Aorta (tissue), 5 donors: ENCODE measurements at places on chromosomes 2 and 18. TPM values are rescaled to one million over a fixed set of nuclear protein-coding genes. Genes with fewer than 3 reads are reported as not detected.
A peak's percentile ranks its signal among the peaks of the same experiment; 100 is the strongest.

The KLHL30 gene
- 9.0 TPM for total RNA-seq

DNA sequence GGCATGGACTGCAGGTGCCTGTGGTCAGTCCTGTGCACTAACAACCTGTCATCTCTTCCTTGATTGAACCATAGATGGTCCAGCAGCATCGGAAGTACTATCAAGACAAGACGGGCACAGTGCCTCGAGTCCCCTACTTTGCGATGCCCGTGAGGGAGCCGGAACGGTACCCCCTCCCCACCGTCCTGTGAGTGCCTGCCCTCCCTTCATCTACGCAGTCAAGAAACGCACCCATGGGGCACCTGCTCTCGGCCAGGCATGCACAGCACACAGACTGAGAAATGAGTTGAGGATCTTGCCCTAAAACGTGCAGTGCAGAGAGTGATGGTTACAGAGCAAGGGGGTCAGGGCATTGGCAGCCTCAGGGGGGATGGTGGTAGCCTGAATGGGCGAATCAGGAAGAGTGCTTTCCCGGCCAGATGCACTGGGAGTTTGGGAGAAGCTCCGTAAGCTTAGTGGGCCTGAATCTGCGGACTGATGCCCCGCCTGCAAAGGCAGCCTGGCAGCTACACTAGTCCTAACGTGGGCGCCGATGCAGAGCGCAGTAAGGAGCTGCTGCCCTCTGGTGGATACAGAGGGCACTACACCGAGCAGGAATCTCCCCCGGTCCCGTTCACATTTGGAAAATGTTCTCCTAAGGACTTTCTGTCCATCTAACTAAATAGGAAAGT is 63.6 kb downstream of the CIB4 start:
- no peaks in the 10 kb centered on the region for H3K36me3 ChIP-seq
- no peaks in the 10 kb centered on the region for H3K4me1 ChIP-seq
- DNase-seq = peak; percentile 79
- no peak overlapping the region for H3K27ac ChIP-seq
- no peaks in the 10 kb centered on the region for H3K27me3 ChIP-seq
- H3K4me3 ChIP-seq = no peak overlapping the region

DNA sequence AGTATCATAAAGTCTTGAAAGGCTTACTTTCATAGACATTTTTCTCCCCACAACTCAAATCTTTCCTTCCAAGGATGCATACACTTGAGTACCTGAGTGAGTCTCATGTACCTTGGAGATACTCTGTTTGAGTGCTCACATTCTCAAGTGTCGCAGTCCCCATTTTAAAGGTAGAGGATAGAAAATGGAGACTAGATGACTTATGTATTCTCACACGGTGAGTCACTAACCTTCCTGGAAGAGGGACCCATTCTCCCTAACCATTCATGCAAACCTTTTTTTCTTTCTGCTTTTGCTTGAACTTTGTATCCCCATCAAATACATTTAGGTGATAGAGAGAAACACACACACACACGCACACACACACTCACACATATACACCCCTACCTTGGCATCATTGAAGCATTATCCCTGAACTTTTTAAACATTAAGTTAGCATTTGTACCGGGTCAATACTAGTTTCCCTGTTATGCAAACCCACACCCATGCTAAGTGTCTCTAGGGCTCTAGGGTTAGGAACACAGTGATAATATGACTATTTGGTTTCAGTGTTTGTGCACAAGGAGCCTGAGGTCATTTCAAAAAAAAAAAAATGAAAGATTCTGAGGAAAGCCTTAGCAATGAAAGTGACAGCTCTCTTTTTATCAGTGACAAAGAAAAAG is 236.2 kb downstream of the IKZF2 start:
- no peak for DNase-seq
- H3K36me3 ChIP-seq = no peaks in the 10 kb centered on the region
- H3K27ac ChIP-seq = no peak overlapping the region

- H3K27me3 ChIP-seq = no peaks in the 10 kb centered on the region
- no peaks in the 10 kb centered on the region for H3K4me1 ChIP-seq
- no peak overlapping the region for H3K4me3 ChIP-seq
- no peak for DNase-seq
- no peak overlapping the region for H3K27ac ChIP-seq
- no peaks in the 10 kb centered on the region for H3K36me3 ChIP-seq
Measured at GRCh38 chr18:74906184-74906583, 302.8 kb downstream of the PTGR3 start.

The KYNU gene
- total RNA-seq = 13.5 TPM

The CFC1 gene
- total RNA-seq = not detected

DNA sequence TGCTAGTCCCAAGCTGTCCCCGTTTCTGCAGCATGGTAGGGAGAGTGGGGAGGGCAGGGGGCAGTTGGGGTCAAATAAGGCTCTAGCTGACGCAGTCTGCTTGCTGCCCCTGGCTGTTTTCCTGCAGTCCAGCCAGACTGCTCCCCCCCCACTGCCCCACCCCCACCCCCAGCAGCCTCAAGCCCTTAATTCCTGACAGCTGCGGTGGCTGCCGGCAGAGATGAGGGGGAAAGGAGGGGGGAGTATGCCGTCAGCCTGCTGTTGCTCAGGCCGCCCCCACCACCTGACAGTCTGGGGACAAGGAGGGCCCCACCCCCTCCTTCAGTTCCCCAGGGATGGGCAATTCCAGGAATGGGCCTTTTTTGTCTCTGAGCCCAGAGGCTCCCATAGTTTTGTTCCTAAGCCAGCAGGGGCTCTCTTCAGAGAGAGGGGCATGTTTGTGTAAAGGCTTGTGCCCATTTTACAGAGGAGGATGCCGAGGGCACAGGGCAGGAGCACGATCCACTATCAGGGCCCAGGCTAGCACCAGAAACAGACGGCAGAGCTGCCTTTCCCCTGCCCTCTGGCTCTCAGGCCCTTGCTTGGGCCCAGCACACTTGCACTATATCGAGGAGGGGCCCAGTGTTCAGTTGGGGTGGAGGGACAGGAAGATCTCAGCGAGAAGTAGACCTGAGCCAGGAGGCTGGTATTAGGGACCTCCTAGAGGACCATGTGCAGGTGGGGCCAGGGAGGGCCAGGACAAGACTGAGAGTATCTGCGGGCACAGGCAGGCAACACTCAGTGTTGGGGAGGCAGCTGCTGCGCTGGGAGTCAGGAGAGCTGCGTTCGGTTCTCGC is 1.5 kb upstream of the WNT10A start:
- no peak overlapping the region for H3K4me3 ChIP-seq
- DNase-seq = peak; percentile 56
- H3K4me1 ChIP-seq = no peaks in the 10 kb centered on the region
- no peaks in the 10 kb centered on the region for H3K27me3 ChIP-seq
- no peaks in the 10 kb centered on the region for H3K36me3 ChIP-seq

DNA sequence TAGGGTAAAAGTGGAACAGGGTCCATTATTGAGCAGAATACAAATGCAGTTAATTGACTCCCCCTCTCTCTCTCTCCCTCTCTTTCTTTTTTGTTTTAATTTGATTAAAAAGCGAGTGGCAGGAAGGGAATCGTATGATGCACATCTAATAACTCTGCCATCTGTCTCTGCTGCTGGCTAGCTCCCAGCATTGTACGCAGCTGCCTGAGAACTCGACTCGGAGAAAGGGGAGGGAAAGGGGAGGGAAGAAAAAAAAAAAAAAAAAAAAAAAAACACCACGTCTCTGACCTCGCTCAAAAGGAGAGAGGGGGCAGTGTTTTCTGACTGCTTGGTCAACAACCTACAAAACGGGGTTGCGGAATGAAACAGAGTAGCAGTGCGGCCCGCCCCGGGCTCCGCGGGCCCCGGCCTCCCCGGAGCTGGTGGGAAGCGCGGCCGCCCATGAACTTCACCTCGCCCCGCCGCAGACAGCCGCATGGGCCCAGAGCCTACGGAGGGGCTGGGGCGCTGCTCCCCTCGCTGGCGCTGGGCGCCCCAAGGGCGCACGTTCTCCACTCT is 265.7 kb downstream of the TCF4 start:
- DNase-seq = peak; percentile 92
- peak overlapping the region; percentile 96 for H3K4me3 ChIP-seq
- H3K27me3 ChIP-seq = no peaks in the 10 kb centered on the region
- H3K27ac ChIP-seq = peak overlapping the region; percentile 94

The KIF3C gene
- 20.7 TPM for total RNA-seq

- H3K27me3 ChIP-seq = no peaks in the 10 kb centered on the region
- no peak for DNase-seq
- peaks cover 3% of the 10 kb centered on the region for H3K4me1 ChIP-seq
Measured at GRCh38 chr18:11089931-11090715, 59.2 kb downstream of the PIEZO2 start.

The B3GNT2 gene
- total RNA-seq = 16.4 TPM

The ELMOD3 gene
- total RNA-seq = 17.0 TPM

- no peak overlapping the region for H3K27ac ChIP-seq
- H3K4me3 ChIP-seq = no peak overlapping the region
- H3K27me3 ChIP-seq = no peaks in the 10 kb centered on the region
- peaks cover 3% of the 10 kb centered on the region for H3K4me1 ChIP-seq
- peak; percentile 83 for DNase-seq
- H3K36me3 ChIP-seq = no peaks in the 10 kb centered on the region
Measured at GRCh38 chr2:218186355-218186766, 19.6 kb upstream of the CXCR1 start.

- no peaks in the 10 kb centered on the region for H3K36me3 ChIP-seq
- no peak overlapping the region for H3K4me3 ChIP-seq
- no peaks in the 10 kb centered on the region for H3K4me1 ChIP-seq
- H3K27ac ChIP-seq = no peak overlapping the region
- no peaks in the 10 kb centered on the region for H3K27me3 ChIP-seq
- DNase-seq = no peak
Measured at GRCh38 chr18:11119959-11120587, 29.3 kb downstream of the PIEZO2 start.

- peak overlapping the region; percentile 47 for H3K27ac ChIP-seq
- peaks cover 3% of the 10 kb centered on the region for H3K4me1 ChIP-seq
- H3K36me3 ChIP-seq = no peaks in the 10 kb centered on the region
- peak overlapping the region; percentile 68 for H3K4me3 ChIP-seq
Measured at GRCh38 chr2:134120406-134120732, 133.5 kb upstream of the MGAT5 start.

The EXOC6B gene
- 45.3 TPM for total RNA-seq

The GEN1 gene
- 5.5 TPM for total RNA-seq

GRCh38 chr2:212811036-212811805 is 272.6 kb upstream of the ERBB4 start:
- H3K27ac ChIP-seq = no peak overlapping the region
- H3K27me3 ChIP-seq = no peaks in the 10 kb centered on the region
- no peak for DNase-seq
- H3K4me1 ChIP-seq = no peaks in the 10 kb centered on the region

DNA sequence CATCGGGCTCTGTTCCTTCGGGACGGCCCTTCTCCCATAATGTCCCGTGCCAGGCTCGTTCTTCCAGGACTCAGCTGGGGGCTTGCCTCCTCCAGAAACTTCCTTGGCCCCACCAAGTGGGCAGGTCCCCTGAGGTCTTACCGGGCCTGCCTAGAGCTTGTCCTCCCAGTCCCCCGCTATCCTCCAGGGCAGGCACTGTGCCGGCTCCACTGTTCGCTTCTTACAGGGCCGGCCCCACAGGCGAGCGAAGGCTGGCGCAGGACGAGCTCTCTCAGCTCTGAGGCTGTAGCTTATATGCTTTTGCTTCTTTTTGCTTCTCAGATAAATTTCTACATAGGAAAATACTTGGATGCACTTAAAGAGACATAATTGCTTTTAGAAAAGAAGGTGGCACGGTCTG is 229.4 kb downstream of the TWIST2 start:
- H3K27me3 ChIP-seq = no peaks in the 10 kb centered on the region
- H3K27ac ChIP-seq = no peak overlapping the region
- no peak overlapping the region for H3K4me3 ChIP-seq

DNA sequence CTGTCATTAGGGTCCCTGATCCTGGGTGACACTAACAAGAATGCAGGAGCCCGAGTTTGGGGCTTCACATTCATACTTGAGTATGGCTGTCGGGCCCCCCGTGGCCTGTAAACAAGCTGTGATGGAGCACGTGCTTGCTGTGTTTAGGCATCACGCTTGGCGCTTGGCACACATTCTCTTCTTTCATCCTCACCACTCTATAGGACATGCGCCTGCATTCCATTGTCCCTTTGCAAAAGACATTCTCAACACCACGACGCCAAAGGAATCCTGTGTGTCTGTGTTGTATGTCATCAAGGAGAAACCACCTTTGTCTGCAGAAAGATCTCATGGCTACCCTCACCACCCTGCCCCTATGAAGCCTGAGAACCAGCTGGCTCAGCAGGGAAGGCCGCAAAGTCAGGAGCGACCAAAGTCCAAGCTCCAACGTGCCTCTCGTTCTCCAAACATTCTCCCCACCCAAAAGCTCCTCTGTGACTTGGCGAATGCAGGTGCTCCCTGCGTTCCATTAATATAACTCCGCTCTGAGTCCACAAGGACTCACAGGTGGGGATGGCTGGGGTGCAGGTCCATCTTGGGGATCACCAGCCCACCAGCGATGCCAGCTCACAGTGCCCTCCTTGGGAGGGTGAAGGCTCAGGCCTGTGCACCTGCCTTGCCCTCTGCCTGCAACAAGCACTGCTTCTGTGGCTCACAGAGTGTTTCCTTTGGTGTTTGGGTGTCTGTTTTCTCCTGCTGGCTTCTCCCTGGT is 6.2 kb upstream of the PER2 start:
- H3K4me3 ChIP-seq = no peak overlapping the region
- DNase-seq = peak; percentile 34
- no peaks in the 10 kb centered on the region for H3K4me1 ChIP-seq

- no peak overlapping the region for H3K27ac ChIP-seq
- H3K36me3 ChIP-seq = no peaks in the 10 kb centered on the region
- no peaks in the 10 kb centered on the region for H3K27me3 ChIP-seq
- H3K4me3 ChIP-seq = no peak overlapping the region
Measured at GRCh38 chr2:204664708-204665121, 119.4 kb downstream of the PARD3B start.
